ENCODE measurements at places on chromosomes 13 and 19.

DNA sequence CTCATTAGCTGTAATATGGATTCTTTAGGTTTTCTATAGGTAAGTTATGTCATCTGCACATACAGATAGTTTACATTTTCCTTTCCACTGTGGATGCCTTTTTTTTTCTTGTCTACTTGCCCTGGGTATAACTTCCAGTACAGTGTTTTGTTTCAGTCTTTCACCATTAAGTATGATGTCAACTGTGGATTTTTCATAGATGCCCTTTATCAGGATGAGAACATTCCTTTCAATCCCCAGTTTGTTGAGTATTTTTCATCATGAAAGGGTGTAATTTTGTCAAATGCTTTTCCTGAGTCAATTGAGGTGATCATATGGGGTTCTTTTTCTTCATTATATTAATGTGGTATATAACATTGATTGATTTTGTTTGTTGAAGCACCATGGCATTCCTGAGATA, 43.6 kb upstream of the SACS start:
- DNase-seq: no peak

DNA sequence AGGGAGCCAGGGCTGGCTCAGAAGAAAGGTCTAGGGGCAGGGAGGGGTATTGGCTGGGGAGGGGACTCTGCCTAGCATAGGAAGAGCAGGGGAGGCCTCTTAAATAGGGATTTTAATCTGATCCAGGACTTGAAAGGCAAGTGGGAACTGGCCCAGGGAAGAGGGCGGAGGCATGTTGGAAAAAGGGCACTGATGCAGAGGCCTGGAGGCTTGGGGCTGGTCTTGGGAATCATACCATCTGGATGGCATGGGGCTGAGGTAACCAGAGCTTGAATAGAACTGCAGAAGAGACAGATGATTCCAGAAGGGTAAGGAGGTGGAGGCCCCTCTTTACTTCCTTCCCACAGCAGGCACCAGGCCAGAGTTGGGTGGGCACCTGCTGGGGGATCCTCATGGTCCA, 29.1 kb downstream of the CERS4 start:
- no peak for DNase-seq

DNA sequence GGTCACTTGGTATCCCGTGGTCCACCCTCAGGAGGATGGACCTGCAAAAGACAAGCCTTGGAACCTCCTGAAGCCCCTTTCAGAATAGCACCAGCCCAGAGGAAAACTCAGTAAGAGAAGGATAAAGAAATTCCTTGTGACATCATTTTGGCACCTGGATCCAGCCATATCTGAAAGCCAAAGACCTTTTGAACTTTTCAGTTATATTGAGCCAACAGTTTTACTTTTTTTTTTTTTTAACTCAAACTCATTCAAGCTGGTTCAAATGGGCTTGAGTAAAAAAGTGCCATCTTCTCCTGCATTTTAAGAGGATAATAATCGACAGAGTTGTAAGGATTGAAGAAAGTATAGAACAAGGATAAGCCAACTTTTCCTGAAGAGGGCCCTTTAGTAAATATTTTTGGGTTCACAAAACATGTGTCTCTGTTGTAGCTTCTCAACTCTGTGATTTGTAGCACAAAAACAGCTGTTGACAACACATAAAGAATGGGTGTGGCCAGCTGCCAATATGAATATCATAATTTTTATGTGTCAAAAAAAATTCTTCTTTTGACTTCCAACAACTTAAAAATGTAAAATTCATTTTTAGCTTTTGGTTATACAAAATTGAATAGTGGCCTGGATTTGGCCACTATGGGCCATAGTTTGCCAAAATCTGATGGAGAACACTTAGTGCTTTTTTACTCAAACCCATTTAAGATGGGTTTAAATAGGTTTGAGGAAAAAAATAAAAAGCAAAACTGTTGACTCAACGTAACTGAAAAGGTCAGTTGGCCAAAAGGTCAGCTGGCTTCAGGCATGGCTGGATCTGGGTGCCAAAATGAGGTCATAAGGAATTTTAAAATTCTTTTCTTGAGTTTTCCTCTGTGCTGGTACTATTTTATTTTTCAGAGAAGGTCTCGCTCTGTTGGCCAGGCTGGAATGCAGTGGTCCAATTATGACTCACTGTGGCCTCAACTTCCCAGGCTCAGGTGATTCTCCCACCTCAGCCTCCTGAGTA, 50.7 kb downstream of the ACSBG2 start:
- no peak for DNase-seq

GRCh38 chr13:101965096-101965495, 436.8 kb downstream of the FGF14 start:
- no peak for DNase-seq

- no peak for DNase-seq
Observed at GRCh38 chr13:32751340-32751739, 165.1 kb downstream of the PDS5B start.

DNA sequence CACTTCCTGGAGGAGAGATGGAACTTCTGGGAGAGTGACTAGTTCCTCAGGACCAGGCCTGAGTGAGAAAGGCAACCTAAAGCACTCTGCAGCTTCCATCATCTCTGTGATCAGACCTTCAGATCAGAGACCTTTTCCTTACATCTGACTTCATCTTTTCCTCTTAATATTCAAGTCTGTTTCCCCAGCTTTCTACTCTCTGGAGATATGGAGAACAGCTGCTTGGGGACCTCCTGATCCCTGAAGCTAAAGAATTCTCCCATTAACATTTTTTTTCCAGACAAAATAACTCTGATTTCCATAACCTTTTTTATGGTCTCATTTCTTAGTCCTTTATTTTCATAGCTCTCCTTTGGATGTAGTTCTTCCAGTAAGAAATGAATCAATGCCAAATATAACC, 133.4 kb upstream of the FNDC3A start:
- no peak for DNase-seq

GRCh38 chr19:40417643-40417981, 4.4 kb upstream of the PRX start:
- DNase-seq: no peak

GRCh38 chr19:45739498-45740439, 6.5 kb downstream of the MEIOSIN start:
- DNase-seq: no peak

- no peak for DNase-seq
Observed at GRCh38 chr13:114130837-114131582, 1.4 kb downstream of the RASA3 start.

DNA sequence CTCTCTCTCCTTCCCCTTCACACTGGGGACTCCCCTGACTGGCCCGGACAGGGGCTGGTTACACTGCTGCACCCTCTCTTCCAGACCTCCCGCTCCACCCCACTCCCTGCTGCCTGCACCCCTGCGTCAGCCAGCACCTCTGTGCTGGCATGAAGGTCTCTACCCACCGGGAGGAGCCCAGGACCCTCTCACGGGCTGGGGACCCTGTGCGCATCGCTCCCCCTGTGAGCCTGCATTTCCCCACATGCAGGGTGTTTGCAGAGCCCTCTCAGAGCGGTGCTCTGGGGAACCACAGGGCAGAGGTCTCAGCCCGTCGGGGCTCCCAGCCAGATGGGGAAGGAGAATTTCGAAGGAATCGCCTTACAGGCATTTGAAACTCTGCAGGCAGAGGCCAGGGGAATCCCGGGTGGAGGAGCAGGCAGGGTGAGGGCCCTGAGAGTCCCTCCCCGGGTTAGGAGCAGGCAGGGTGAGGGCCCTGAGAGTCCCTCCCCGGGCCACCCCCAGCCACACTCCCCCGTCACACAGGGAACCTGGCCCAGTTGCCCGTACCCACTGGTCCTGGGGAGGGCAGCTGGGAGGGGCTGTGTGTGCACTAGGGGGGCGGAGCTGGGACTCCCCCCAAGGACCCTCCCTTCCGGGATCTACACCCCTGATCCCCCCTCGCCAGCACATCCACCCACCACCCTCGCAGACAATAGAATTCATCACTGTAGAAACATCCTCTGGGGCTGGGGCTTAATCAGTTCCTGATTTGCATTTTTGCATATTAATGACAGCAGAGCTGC, 16.3 kb upstream of the TCF3 start:
- no peak for DNase-seq

- no peak for DNase-seq
Observed at GRCh38 chr13:113804703-113805430, 45.8 kb downstream of the TMEM255B start.

DNA sequence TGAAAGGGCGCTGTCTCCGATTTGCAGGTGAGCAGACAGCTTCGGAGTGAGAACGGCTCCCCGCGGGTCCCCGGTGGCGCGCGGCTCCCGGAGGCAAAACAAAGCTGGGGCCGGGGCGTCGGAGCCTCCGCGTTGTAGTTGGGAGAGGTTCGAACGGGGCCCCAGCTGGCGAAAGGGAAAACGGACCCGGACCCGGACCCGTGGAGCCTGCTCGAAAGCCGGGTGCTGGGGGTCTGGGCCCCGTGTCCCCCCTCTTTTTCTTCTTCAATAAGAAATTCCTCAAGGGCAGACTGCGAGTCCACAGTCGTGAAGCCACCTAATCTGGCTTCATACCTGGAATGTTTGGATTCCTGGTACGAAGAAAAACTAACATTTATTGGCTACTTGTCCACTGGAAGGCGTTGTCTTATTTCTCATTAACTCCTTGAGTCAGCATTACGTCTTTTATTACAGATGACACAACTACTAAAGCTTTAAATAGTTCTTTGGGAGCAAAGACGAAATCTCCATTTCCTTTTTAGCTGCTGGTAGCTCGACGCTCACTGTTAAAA, 632 bp upstream of the MTIF3 start:
- DNase-seq: no peak

DNA sequence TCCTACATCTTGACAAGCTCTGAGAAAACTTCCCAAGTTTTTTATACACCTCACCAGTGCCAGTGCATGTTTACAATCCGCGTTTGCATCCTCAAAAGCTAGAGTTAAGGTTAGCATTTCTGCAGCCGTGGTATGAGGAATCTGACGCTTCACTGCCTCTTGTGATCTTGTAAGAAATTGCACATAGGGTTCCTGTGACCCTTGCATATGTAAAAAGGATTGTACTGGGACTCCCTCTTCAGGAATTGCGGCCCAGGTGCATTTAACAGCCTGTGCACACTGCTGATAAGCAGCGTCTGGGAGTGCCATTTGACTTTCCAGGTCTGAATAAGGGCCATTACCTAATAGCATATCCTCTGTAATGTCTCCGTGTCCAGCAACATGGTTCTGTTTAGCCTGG, 15.3 kb downstream of the FPR3 start:
- DNase-seq: no peak

DNA sequence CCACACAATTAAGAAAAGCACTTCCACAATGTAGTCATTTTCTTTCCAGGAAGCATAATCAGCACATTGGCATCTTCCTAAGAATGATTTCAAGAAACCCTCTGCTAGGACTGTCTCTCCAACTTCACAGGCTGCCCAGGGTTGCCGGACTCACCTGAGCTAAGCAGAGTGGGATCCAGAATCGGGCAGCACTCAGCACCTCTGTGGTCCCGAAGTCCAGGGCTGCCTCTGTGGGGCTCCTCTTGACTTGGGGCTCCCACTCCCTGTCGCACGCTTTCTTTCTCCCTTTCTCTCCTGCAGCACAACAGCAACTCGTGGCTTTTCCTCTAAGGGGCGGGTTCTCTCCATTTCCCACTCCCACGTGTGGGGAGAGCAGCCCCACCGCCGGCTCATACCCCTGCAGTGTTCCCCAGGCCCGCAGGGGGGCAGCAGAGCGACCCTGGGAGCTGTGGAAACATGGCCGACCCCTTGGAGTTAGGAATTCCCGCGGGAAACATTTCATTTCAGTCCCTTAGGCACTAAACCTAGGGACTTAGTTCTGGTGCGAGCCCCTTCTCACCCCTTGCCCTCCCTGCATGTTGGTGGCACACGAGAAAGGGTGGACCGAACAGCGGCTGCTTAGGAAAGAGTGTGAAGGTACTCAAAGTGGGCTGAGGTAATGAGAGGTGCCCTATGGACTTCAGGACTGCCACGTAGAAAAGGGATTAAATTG, at the start of gene TMEM272:
Gene TMEM272 (minus strand): TSS at position 316 of the 712 bp plus-strand sequence. CDS start 6,647 bp downstream, outside the sequence.
- no peak for DNase-seq

DNA sequence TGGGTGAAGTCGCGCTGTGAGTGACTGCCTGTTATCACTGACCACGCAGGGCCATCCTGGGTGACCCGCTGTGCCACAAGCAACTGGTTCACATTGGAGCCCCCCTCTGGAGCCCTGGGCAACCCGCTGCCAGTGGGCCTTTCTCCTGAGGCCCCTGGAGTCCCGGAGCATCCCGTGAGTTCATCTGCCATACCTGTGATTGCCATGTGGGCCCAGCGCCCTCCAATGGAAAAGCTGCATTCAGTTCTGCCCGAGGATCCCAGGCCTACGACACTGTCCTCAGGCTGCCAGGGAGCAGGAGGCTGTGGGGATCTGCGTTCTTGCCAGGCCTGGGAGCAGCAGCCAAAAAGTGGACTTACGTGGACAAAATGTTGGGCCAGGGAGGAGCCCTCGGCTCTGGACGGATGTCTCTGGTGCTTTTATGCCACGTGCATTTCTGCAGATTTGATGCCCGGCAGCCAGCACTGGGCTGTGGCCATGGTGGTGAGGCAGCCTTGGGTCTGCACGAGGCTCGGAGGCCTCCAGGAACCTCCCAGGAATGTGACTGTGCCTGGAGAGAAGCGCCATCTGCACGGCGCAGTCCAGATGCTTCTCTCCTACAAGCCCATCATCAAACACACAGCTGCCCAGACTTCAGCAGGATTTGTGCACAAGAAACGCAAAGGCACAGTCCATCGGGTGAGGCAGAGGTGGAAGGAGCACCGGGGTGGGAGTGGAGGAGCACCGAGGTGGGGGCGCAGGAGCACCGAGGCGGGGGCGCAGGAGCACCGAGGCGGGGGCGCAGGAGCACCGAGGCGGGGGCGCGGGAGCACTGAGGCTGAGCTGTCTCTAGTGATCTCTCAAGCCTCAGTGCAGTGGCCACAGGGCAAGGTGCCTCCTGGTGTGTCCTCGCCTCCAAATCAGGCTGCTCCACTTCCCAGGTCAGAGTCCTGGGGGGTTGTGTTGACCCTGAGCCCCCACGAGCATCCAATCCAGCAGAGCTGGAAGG, 44.0 kb downstream of the C13orf46 start:
- no peak for DNase-seq

GRCh38 chr19:13987101-13987890, 18.8 kb downstream of the RFX1 start:
- no peak for DNase-seq

- no peak for DNase-seq
Observed at GRCh38 chr19:13952931-13953531, 722 bp downstream of the DCAF15 start.

- no peak for DNase-seq
Observed at GRCh38 chr13:50125304-50125553, 110.0 kb downstream of the KCNRG start.

DNA sequence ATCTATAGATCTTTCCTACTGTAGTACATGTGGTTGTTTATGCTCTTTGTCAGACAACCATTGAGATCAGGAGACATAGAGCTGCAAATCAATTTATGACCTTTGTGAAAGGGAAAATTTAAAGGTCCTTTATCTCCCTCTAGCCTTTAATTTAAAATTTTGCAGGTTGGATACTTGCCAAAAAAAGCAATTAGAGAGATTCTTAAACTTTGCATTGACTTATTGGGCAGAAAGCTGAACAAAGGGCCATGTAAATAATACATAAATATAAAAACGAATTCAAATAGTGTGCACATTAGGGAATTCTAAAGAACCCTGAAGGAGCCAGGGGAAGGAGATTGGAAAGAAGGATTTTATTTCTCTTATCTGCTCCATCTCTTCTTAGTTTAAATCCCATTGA, 22.0 kb upstream of the RB1 start:
- no peak for DNase-seq

- DNase-seq: no peak
Observed at GRCh38 chr13:74450964-74451363, 316.8 kb upstream of the KLF12 start.

- DNase-seq: no peak
Observed at GRCh38 chr13:112545856-112546255, 42.1 kb downstream of the TUBGCP3 start.

All from cerebellar nuclear complex (tissue), 1 donor.